H1 (cell line): ENCODE measurements at places on chromosomes 7 and 10. TPM values are rescaled to one million over a fixed set of nuclear protein-coding genes. Genes with fewer than 3 reads are reported as not detected.

Gene PNLIPRP2
- total RNA-seq: 0.21 TPM in 1 of 2 replicates, not detected in the other

Gene CCL24
- not detected in 2 replicates for total RNA-seq

Gene SHTN1
- 12.7 and 13.9 TPM in 2 replicates for total RNA-seq

Gene ABCB1
- total RNA-seq: 0.88 and 1.2 TPM in 2 replicates

Gene CYP2C8
- 0.32 TPM in 1 of 2 replicates, not detected in the other for total RNA-seq

Gene CAMK2B
- 0.15 and 0.17 TPM in 2 replicates for total RNA-seq

Gene LRRTM3
- total RNA-seq: 0.44 and 0.48 TPM in 2 replicates

Gene EBLN1
- total RNA-seq: not detected in 2 replicates

Gene CCDC172
- 1.7 and 3.6 TPM in 2 replicates for total RNA-seq

Gene IFIT1
- 1.5 and 1.8 TPM in 2 replicates for total RNA-seq

Gene TMEM243
- total RNA-seq: 26.0 and 27.6 TPM in 2 replicates
